ENCODE measurements at places on chromosomes 6 and 20.

DNA sequence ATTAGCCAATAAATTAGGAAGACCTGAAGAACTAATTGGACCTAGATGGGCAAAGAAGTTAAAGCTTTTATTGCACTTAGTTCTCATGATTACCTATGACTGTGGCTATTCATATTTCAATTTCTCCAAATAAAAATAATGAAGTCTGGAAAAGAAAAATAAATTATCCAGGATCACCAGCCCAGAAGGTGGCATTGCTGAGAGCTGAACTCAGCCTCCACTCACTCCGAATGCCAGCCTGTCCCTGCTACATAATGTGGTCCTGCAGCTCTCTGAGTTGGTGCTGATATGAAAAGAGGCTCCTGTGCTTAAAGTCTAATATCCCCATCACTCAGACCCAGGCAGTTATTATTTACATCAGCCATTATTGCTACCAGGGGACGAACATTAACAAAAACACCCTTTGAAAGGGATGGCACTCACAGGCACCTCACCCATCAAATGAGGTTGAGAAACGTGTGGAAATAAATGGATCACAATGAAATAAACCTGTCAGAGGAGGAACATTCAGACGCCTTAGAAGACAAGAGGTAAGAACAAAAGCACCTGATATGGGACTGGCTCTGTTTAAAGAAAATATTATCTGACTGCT is 649.7 kb upstream of the CHD6 start:
- DNase-seq = peak; percentile 19

GRCh38 chr6:8499540-8499939 is 64.2 kb upstream of the SLC35B3 start:
- DNase-seq = no peak

DNA sequence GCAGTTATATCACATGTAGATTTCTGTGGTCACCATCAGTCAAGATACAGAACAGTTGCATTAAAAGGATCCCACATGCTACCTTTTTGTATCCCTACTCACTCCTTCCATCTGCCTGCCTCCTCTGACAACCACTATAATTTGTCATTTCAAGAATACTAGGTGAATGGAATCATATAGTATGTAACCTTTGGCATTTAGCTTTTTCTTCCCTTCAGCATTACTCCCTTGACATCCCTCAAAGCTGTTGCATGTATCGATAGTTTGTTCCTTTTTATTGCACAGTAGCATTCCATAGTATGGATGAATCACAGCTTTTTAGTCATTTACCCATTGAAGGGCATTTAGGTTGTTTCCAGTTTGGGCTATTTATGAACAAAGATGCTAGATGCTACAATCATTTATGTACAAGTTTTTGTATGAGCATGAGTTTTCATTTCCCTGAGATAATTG is 26.1 kb downstream of the NCOA7 start:
- DNase-seq = no peak

- no peak for DNase-seq
Measured at GRCh38 chr6:2883673-2884072, 19.4 kb downstream of the SERPINB9 start.

DNA sequence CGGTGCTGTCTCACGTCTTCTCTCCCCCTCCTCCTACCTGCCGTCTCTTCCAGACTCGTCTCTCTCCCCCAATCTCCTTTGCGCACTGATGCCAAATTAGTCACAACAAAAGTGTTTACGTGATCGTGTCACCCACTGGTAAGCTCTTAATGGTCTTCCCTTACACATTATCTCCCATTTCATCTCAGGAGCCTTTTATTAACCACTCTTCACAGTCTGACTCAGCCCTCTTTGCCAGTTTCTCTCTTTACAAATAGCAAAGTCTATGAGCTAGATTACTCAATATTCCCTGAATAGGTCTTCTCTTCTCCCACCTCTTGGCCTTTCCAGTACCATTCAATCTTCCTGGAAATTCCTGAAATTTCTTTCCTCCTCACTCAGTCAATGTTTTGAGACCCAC is 247.0 kb downstream of the ESR1 start:
- no peak for DNase-seq

DNA sequence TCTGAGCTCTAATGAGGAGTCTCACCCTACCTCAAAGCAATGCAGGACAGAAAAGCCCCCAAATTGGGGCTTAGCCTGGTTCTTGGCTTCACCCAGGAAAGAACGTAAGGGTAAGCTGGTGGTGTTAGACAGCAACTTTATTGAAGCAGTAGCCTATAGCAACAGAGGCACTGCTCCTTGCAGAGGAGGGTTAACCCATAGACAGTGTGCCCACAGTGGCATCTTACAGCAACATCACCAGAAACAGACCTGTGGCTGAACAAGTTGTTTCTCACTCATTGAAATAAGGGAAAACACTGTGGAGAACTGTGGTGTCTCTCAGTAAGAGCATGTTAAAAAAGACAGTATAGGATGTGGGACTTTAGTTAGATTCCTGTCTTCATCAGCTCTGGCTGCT is 80.4 kb upstream of the SPTLC3 start:
- no peak for DNase-seq

- DNase-seq = peak; percentile 58
Measured at GRCh38 chr6:163092876-163093275, 321.6 kb upstream of the QKI start.

DNA sequence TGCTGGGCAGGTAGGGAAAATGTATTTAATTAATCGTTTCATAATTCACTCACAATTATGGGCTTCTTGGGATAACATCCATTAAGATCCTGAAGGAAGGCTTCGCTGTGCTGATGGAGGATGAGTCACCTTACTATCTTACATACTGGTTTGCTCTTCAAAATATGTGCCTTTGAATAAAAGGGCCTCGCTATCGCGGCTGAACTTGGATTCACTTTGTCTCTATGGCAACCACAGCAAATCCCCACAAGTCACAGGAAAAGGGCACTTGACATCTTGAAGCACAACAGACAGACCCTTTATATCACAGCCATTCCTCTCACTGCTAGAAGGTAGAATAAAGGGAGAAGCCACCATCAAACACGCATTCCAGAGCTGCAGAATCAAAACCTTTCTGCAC is 141.3 kb upstream of the MYLIP start:
- DNase-seq = no peak

DNA sequence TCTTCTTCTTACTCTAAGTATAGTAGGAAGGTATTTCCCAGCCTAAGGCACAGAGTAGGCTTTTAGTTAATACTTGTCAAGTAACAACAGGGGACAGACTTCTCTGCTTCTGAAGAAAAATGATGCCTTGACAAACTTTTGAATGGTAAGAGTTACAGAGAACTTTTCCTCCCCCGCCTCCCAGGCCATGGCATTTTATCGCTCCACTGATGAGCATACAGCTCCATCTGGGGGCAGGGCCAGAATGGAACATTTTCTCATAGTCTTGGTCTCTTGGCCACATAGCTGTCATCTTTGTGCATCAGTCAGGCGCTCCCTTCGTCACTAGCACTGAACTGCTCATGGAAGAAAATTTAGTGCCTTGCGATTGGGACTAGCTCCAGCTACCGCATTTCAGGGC is 1066.8 kb upstream of the CITED2 start:
- peak; percentile 22 for DNase-seq

DNA sequence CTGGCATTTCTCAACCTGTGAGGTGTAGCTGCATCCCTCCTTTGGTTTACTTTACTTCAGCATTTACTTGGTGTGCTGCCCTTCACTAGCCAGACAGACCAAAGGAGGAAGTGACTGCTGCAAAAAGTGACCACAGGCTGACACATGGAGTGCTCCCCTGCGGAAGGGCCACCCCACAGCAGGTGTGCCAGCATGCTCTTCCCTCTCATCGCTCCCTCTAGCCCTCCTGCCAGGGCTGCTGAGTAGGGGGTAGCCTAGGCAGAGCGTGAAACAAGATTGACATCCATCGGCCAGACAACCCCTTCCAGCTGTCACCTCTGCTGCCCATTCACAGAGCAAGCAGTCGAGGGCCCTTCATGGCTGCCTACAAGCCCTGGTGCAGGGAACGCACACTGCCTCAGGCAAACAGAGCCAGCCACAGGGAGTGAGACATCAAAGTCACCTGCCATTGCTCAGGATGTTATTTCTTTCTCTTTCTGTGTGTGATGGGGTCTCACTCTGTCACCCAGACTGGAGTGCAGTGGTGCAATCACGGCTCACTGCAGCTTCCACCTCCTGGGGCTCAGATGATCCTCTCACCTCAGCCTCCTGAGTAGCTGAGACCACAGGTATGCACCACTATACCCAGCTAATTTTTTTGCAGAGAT is 102.0 kb upstream of the RPS6KA2 start:
- DNase-seq = no peak

- DNase-seq = no peak
Measured at GRCh38 chr6:43434001-43434840, 6.9 kb downstream of the ABCC10 start.

DNA sequence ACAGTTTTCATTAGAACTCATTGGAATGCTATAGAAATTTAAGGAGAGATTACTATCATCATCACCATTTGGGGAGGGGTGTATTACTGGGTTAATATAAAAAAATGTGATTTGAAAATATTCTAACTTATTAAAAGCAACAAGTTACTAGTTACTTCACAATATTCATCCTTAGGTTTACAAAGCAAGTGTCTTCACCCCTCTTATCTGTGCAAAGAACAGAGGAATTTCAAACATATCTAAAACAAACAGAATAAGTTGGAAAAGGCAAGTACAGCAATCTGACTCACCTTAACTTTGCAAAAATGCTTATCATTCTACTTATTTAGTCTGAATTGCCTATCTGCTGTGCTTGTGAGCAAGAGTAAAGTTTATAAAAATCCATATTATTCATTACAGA is 32.9 kb downstream of the DCBLD1 start:
- DNase-seq = no peak

- peak; percentile 26 for DNase-seq
Measured at GRCh38 chr6:148989585-148989984, 242.8 kb downstream of the UST start.

- no peak for DNase-seq
Measured at GRCh38 chr6:41560431-41561192, 14.4 kb downstream of the FOXP4 start.

DNA sequence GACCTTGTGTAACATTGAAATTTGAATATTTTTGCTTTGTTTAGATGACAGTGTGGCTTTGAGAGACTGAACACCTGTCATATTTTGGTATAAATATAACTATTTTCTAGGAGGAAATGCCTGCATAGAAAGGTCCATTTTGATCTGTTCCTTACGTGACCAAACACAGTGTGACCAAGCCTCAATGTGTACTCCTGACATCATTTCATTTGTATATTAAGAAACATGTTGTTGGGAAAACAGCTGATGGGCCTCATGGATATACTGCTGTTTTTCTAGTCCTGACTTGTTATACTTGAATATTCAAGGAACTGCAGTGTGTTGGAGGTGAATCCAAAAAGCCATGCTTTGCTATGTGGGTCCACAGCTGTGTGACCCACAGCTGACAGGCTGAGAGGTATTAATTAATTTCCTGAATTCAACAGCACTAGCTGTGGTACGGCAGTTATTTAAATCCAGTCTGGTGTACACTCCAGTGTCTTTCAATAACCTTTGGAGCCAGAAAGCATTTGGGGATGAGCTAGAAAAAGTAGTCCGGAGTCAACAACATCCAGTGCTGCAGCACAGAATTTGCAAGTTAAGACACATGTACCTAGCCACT is 18.9 kb downstream of the NCOA7 start:
- DNase-seq = no peak

DNA sequence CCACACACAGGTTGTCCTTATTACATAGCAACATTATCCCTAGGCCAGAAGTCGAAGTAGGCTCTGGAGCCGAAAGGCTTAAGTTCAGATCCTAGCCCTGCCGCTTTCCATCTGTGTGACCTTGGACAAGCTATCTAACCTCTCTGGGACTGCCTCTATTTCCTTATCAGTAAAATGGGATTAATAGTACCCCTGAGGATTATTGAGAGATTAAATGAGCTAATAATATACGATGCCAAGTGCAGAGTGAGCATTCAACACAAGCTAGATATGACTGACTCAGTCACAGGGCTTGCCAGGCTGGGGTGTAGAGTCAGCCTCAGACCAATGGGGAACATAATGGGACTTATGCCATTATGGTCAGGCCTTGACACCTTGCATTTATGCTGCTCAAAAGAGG is 8.9 kb upstream of the SPATA2 start:
- DNase-seq = no peak

- no peak for DNase-seq
Measured at GRCh38 chr6:151060766-151061531, 178.8 kb upstream of the AKAP12 start.

- DNase-seq = no peak
Measured at GRCh38 chr20:6691516-6691915, 76.0 kb upstream of the BMP2 start.

DNA sequence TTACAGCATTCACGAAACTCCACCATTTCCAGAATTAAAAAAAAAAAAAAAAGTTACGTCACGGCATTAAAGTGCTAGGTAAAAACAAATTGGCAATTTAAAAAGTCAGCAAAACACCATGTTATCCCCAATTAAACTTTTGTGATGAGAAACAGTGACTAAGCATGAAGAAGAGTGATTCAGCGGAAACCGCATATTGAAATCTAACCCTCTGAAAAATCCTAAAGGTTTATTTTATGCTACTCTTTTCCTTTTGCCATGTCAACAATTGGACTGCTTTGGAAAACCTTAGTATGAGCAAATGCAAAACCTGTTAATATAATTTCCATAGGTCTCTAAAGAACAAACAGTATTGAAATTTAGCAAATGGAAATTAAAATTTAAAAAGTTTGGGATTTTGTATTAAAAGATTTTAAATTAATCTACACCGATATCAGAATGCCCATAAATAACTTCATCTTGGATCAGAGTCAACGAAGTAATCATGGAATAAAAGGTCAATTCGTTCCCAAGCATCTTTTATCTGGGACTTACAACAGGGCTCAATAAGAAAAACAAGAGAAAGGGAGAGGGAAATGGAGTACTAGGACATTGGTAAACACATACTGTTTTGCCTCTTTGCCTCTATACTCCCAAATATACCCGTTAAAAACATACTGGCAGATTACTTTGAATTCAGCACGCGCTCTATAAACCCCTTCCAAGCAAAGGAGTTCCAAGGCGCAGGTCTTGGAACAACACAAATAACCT is 1.1 kb downstream of the FBXO30 start:
- peak; percentile 50 for DNase-seq

DNA sequence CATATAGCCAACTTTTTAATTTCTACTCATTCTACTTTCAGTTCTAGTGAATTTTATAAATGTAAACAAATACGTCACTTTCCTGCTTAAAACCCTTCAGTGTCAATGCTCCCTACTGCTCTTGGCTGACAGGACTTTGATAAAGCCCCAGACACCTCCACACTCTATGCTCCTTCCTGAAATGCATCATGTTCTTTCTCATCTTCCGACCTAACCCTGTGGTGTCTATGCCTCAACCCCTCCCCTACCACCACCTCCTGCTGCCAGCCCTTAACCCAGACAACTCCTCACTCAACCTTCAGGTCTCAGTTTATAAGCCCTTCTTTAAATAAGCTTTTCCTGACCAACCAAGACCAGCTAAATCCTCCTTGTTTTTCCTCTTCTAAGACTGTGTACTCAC is 19.1 kb downstream of the TLDC2 start:
- no peak for DNase-seq

DNA sequence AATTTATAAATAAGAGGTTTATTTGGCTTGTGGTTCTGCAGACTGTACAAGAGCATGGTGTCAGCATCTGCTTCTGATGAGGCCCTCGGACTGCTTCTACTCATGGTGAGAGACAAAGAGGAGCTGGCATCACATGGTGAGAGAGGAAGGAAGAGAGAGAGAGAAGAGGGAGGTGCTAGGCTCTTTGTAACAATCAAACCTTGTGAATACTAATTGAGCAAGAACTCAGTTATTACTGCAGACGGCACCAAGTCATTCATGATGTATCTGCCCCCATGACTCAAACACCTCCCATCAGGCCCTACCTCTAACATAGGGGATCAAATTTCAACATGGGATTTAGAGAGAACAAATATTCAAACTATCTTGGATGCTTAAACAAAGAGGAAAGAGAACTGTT is 6.3 kb upstream of the SIRPG start:
- DNase-seq = no peak
